ENCODE measurements at places on chromosomes 1 and 21. TPM values are rescaled to one million over a fixed set of nuclear protein-coding genes. Genes with fewer than 3 reads are reported as not detected.

Gene ANXA9
- not detected for total RNA-seq

Gene PLA2G2C
- not detected for total RNA-seq

DNA sequence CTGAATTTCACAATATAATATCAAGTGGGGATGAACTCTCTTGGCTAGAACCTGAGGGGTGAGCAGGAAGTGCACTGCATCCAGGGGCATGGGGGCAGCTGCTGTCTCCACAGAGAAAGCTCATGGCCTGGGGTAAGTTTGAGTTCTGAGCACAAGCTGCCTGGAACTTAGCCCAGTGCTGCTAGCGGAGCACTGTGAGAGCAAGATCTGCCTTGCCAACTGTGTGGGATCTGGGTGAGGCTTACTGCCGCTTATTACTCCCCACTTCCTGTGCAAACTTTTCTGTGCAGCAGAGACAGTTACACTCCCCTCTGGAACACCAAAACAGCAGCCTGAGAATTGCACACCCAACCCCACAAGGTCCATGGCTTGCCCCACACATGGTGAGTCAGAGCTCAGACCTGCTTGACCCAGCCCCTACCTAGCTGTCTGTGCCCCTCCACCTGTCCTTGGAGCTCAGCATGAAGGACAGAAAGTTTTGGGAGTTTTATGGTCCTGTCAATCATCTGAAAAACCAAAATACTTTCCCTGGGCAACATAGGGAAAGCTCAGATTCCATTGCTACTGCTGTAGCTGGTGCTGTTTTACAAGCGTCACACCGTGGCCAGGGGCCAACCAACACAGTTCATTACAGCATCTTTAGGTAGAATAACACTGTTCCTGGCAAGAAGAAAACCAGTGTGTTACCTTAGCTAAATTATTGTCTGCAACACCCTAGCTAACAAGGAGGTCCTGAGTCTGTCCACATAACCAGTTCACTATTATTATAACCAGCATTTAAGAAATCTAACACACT, 762.1 kb upstream of the NEGR1 start:
- DNase-seq, result peak; percentile 4

DNA sequence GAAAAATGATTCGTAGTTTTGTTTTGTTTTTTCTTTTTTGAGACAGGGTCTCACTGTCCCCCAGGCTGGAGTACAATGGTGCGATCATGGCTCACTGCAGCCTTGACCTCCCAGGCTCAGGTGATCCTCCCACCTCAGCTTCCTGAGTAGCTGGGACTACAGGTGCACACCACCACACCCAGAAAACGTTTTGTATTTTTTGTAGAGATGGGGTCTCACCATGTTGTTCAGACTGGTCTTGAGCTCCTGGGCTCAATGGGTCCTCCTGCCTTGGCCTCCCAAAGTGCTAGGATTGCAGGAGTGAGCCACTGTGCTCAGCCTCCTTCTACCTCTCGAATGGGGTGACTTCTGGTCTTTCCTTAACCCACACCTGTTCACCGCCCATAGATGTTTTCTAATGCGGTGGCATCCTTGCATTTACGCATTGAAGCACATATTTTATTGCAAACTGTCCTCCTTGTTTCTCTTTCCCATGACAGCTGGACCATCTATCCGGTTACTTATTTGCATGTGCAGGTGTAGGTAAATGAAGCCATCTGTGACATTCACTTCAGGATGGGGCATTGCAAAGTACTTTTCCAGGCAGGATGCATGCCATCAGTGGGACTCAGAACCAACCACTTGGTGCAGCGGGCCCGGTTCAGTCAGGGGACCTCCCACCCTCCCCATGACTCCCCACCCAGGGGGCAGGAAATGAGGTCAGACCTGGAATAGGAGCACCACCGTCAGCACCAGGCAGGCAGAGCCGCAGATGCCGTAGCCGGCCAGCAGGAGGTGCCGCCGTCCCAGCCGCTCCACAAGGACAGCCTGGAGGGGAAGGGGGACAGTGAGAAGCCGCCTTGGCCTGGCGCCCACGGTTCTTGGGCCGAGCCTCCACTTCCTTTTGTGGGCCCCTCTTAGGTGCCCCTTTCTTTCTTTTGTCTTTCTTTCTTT, 16.5 kb downstream of the SLC2A7 start:
- no peak for DNase-seq

DNA sequence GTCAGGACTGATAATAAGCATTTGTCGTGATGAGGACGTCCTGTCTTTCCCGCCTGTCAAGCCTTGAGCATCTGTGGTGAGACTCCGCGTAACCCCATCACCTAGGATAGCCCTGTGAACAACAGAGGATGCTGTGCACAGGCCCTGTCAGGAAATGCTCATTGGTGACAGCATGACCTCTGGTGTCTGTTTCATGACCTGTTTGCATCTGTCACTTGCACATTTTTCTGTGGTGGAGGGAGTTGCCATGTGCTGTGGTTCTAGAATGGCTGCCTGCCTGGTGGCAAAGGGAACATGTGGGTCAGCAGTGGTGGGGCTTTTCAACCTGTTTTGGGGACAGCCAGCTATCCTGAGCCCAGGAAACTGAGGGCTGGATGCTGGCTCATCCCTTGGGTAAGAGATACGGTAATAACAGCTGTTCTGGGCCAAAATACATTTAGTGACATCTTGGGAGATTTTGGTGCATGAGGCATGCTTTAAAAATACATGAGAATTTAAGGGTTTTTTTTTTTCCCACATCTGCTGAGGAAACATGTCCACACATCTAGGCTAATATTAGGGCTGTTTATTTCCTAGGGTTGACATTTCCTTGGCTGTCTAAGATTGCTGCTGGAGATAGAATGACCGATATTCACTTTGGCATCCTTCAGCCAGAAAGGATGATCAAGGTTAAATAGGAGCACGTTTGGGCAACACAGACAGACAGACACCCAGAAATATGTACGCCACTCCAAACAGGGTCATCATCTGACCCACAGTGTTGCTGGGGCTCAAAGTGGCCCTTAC, 52.9 kb downstream of the KCNC4 start:
- DNase-seq, result peak; percentile 92

Gene TRIM17
- not detected for total RNA-seq
